WERI-Rb-1 (cell line): ENCODE measurements at places on chromosomes 1 and 21.

DNA sequence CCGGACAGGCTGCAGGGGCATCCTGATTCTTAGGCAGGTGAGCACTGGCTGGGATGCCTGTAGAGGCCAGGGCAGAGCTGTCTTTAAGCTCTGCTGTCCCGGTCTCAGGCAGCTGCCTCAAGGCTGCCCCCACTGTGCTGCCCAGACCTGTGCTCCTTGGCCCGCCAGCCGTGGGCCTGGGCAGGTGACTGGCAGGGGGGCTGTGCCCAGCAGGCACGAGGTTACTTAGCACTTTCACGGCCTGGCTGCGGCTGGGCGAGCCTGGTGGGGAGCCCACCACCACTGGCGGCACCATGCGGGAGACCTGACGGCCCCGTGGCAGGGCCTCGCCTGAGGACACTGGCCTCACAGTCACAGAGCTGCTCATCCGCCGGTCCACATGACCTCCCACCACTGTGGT is 8.2 kb downstream of the CRYBG2 start:
- no peak for DNase-seq

DNA sequence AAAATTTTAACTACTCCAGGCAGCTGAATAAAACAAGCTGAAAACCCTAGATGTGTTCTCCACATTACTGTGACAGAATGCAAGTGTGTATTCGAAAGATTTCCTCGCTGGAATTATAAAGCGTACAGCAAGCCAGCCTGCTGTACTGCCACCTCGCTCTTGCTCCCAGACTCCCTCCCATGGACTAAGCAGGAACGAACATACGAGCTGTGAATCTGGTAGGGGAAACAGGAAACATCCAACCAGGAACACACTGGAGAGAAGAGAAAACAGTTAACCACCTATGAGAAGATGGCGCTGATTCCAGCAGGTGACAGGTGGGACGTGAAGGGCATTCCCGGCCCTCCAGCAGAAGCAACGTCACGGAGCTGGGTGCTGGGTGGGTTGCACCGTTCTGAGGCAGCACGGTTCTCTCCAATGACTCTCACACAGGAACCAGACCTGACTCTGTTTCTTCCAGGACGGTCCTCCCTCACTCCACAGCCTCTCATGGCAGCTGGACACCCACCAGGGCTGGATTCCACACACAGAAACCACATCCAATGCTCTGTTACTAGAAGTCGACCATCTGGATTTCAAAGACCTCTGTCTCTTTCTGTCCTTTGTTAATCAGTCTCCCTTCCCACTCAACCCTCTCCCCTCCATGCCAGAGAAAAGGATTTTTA is 219.2 kb downstream of the RERE start:
- peak; percentile 78 for DNase-seq

DNA sequence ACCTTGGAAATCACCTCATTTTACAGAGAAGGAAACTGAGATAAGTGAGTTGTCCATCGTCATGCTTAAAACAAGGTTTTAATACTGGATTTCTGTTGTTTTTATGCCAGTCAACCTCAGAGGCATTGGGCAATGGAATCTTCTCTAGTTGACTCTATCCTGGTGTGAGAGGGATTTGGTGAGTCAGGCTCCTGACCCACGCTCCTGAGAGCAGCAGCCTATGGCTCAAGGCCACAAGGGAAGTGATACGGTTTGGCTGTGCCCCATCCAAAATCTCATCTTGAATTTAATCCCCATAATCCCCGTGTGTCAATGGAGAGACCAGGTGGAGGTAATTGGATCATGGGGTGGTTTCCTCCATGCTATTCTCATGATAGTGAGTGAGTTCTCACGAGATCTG is 90.1 kb downstream of the TLR5 start:
- DNase-seq: no peak

- DNase-seq: no peak
These were observed 32.9 kb downstream of the KIFAP3 start for GRCh38 chr1:170041423-170042192.

- DNase-seq: no peak
These were observed 647 bp upstream of the TCP10L start for GRCh38 chr21:32585970-32586369.

- no peak for DNase-seq
These were observed 690 bp downstream of the C1orf216 start for GRCh38 chr1:35717911-35718476.

DNA sequence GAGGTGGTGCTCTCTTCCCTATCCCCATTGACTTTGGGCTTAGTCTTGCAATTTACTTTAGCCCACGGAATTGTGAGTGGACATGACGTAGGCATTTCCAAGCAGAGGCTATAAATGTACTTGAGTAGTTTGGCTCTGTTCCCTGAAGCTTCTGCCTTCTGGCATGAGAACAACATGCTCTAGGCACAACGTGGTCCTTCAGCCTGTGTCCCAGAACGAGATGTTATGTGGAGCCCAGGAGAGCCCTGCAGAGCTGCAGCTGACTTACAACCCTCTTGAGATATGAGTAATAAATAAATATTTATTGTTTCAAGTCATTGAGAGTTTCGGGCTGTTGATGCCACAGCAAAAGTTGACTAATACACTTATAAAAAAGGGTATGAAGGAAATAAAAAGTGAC is 105.2 kb upstream of the HMGB4 start:
- no peak for DNase-seq

DNA sequence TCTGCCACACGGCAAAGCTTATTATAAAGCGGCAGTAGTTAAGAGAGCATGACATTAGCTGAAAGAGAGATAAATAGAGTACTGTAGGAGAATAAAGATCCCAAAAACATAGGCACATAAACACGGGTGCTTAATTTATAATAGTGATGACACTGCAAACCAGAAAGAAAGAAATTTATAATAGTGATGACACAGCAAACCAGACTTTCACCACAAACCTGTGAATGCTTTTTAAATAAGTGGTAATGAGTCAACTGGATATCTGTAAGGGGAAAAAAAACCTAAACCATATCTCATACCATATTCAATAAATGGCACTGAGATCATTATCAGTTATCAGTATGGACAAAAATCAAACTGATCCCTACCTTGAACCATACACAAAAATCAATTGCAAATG is 25.5 kb downstream of the USP1 start:
- no peak for DNase-seq

GRCh38 chr1:225762444-225762843 is 15.2 kb upstream of the SRP9 start:
- DNase-seq: peak; percentile 32

DNA sequence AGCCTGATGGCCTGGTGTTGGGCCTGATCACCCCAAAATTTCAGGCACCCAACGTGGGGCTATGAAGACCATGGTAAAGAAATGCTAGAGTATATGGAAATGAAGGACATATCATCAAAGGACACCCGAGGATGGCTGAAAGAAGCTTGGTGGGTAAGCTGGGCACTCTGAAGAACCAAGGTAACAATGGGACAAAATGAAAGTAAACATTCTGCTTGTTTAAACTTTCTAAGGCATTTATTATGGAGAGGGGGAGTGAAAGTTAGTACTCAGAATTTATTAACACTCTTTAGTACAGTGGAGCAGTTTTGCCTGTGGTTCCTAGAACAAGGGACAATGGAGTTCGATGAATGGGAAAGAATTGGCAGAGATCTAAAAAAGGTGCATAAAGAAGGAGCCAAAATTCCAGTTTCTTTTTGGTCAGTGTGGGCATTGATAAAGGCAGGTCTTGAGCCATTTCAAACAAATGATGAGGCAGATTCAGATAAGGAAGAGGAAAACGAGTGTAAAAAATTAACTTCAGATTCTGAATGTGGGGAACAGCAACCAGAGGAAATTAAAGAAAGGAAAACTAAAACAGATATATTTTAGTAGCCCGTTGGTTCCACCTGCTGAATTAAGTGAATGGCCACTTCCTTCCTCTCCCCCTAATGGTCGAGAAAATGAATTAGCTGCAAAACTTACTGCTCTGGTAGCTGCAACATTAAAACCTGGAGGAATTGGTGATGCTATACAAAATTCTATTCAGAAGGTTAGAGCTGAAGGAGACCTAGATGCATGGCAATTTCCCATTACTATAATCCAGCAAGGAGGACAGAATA is 8.4 kb upstream of the PM20D1 start:
- no peak for DNase-seq

DNA sequence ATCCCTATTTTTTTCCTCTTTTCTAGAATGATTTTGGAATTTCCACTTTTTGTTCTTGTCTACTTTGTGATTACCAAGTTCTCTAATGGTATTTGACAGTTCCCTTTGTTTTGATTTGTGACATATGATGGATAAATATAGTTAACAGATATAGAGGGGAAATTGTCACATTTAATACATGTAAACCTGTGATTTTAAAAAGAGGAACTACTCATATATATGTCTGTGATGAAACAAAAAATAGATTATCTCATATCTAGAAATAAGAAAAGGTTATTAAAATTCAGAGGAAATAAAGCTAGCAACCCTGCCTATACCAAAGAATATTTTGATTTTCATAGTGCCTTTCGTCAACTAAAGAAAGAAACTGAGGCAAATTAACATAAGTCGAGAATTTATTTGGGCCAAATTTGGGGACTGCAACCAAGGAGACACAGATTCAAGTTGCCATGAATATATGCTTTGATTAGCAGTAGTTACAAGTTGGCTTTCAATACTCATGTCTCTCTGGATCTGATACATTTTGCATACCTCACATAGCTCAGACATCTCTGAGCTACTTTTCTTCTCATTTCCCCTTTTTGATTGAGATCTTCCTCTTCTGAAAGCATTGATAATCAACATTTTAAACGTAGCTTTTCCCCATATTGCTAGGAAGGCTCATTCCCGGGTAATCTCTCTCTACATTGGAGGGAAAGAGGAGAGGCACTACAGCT is 15.6 kb upstream of the C21orf91 start:
- no peak for DNase-seq

DNA sequence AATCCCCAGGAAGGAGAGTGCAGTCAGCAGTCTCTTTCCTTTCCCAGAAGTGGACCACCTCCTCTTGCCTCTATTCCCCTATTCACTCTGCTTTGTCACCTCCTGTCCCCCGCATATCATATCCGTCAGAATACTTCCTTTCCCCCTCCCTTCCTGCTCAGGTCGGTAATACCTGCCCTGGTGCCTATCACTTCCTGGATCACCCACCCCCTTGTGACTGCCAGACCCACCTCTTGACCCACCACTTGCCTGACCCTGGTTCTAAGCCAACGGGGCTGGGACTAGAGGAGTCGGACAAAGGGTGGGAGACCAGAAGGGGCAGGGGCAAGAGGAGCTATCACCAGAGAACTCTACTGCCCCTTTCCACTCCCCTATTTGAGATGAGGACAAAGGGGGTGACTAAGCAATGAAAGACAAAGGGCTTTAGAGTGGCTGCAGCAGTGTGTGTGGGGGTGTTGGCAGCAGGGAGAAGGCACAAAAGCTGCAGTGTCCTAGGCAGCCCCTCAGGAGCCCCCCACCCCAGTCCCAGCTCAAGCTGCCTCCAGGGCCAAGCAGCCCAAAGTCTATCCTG is 1.7 kb upstream of the ADAMTS4 start:
- DNase-seq: no peak

- no peak for DNase-seq
These were observed 50.5 kb downstream of the ACTN2 start for GRCh38 chr1:236736761-236737160.

DNA sequence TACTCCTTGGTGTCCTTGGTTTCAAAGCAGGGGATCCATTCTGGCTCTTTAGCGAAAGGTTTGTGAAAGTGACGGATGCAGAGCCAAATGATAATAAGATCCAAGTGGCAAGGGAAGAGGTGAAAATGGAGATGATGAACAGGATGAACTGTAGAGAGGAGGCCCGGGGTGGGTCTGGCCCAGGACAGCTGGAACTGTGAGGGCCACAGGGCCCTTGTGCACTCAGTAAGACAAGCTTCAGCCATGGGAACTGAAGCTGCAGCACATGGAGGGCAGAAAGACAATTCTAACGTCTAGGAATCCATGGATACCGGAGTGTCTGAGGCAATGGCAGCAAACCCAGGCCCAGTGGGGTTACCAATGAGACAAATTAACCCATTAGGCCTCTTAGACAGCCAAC is 4.8 kb downstream of the KCNA2 start:
- no peak for DNase-seq

DNA sequence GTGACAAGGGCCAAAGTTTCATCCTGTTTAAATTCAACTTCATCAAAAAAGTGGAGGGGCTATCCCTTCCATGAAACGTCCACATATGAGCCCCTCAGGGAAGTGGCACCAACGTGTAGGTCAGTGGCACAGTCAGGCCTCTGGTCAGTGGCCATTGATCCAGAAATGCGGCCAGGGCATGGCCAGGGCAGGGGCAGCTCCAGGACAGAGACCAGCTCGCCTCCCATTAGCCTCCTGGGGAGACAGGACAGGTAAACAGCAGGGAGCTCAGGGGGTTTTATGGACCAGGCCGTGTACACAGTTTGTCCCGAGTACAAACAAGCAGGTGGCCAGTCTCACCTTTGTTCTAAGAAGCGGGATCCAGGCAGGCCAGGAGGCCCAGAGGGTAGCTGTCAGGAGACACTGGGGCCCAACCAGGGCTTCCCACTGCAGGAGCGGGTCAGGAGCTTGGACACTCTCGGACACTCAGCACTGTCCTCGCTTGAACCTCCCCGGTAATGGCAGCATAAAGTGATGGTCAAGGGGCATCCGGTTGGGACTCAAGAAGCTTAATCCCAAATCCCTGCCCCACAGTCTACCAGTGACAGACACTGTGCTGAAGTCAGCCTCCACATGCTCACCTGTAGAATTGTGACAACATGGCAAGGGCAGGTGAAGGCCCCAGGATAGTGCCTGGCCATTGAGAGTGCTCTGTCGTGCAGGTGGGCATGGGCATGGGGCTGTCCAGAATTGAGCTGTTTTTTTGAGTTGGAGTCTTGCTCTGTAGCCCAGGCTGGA is 144.1 kb upstream of the ERRFI1 start:
- DNase-seq: peak; percentile 46

DNA sequence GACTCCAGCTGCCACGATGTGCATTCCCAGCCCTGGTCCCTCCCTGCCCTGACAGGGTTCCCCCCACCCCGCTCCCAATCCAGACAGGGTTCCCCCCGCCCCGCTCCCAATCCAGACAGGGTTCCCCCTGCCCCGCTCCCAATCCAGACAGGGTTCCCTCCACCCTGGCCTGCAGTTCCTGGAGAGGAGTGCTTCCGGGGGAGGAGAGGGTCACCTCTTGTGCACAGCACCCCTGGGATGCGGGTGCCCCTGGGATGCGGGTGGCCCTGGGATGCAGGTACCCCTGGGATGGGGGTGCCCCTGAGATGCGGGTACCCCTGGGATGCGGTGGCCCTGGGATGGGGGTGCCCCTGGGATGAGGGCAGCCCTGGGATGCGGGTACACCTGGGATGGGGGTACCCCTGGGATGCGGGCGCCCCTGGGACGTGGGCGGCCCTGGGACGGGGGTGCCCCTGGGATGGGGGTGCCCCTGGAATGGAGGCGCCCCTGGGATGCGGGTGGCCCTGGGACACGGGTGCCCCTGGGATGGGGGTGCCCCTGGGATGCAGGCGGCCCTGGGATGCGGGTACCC is 36.7 kb upstream of the SLC19A1 start:
- peak; percentile 5 for DNase-seq

GRCh38 chr1:221794079-221794670 is 52.3 kb upstream of the DUSP10 start:
- no peak for DNase-seq

DNA sequence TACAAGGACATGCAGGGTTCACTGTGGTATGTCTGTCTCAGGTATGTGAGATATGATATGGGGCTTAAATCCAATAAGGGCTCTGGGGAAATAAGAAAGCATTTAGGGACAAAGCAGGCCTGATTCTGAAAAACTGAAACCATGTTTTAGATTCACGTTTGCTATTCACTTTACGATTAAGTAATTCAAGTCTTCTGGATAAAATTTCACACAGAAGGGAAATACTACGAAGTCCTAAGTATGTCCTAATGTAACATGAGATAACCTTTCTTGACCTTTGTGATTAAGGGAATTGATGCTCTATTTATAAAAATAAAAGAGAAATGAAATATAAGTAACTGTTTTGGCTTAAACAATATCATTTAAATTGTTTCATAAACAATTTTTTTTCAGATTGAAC is 55.4 kb downstream of the HNRNPR start:
- no peak for DNase-seq
